ENCODE measurements at places on chromosomes 2 and 18.

DNA sequence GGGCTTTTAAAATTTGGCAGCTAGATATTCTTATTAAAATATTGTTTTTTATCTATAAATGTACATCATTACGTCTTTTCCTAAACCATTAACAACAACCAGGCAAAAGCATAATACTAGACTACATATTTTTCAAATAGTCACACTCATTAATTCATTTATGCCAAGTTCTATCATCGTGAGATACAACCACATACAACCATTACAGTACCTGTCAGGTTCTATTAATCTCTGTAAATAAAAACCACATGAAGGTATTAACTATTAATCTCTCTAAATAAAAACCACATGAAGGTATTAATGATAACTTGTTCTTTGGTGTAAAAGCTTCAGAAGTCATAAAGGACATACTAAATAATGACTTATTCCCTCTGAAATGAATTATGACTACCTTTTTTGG, 432.7 kb downstream of the TMX3 start:
- no peaks in the 10 kb centered on the region for H3K27me3 ChIP-seq
- no peaks in the 10 kb centered on the region for H3K36me3 ChIP-seq
- H3K4me1 ChIP-seq = no peaks in the 10 kb centered on the region
- no peak for DNase-seq
- no peak overlapping the region for H3K4me3 ChIP-seq

GRCh38 chr2:65932571-65932970, 500.2 kb upstream of the SPRED2 start:
- H3K4me3 ChIP-seq = no peak overlapping the region
- no peaks in the 10 kb centered on the region for H3K36me3 ChIP-seq
- no peaks in the 10 kb centered on the region for H3K4me1 ChIP-seq
- DNase-seq = no peak
- H3K27ac ChIP-seq = no peak overlapping the region
- no peaks in the 10 kb centered on the region for H3K27me3 ChIP-seq

DNA sequence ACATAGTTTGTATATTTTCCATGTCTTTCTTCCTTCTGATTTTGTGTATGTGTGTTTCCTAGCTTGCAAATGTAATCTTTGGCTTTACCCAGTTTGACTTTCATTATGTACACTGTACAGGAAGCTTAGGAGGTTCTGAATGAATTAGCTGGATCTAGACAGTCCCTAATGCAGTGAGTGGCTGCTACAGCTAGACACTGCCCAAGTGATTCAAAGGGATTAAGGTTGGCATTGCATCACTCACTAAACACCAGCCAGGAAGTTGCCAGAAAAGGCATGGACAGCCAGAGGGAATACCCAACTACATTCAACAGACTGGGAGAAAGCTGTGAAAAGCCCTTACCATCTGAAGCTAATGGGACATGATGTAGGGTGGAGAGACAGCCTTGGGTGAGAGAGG, 316.0 kb upstream of the MEX3C start:
- no peaks in the 10 kb centered on the region for H3K27me3 ChIP-seq
- no peak overlapping the region for H3K4me3 ChIP-seq
- H3K4me1 ChIP-seq = peaks cover 10% of the 10 kb centered on the region
- H3K36me3 ChIP-seq = no peaks in the 10 kb centered on the region
- DNase-seq = peak; percentile 72

GRCh38 chr2:113996671-113997594, 107.0 kb downstream of the ACTR3 start:
- H3K27ac ChIP-seq = no peak overlapping the region
- peaks cover 5% of the 10 kb centered on the region for H3K27me3 ChIP-seq
- no peak overlapping the region for H3K4me3 ChIP-seq
- DNase-seq = no peak

GRCh38 chr18:22637787-22638186, 220.1 kb upstream of the CTAGE1 start:
- no peak for DNase-seq
- H3K4me3 ChIP-seq = no peak overlapping the region
- no peaks in the 10 kb centered on the region for H3K36me3 ChIP-seq
- no peak overlapping the region for H3K27ac ChIP-seq
- H3K27me3 ChIP-seq = peaks cover 3% of the 10 kb centered on the region
- no peaks in the 10 kb centered on the region for H3K4me1 ChIP-seq

GRCh38 chr2:25632396-25632795, 41.0 kb downstream of the DTNB start:
- no peaks in the 10 kb centered on the region for H3K36me3 ChIP-seq
- DNase-seq = no peak
- H3K27me3 ChIP-seq = no peaks in the 10 kb centered on the region
- H3K4me1 ChIP-seq = no peaks in the 10 kb centered on the region
- H3K27ac ChIP-seq = no peak overlapping the region

- DNase-seq = no peak
- H3K36me3 ChIP-seq = no peaks in the 10 kb centered on the region
- no peak overlapping the region for H3K4me3 ChIP-seq
- H3K27me3 ChIP-seq = no peaks in the 10 kb centered on the region
- H3K4me1 ChIP-seq = peaks cover 16% of the 10 kb centered on the region
These were observed 135.3 kb upstream of the SLC1A4 start for GRCh38 chr2:64853894-64854293.

GRCh38 chr2:234912437-234912836, 39.4 kb upstream of the SH3BP4 start:
- peaks cover 11% of the 10 kb centered on the region for H3K4me1 ChIP-seq
- H3K27ac ChIP-seq = no peak overlapping the region
- H3K4me3 ChIP-seq = no peak overlapping the region
- no peaks in the 10 kb centered on the region for H3K36me3 ChIP-seq
- no peaks in the 10 kb centered on the region for H3K27me3 ChIP-seq

DNA sequence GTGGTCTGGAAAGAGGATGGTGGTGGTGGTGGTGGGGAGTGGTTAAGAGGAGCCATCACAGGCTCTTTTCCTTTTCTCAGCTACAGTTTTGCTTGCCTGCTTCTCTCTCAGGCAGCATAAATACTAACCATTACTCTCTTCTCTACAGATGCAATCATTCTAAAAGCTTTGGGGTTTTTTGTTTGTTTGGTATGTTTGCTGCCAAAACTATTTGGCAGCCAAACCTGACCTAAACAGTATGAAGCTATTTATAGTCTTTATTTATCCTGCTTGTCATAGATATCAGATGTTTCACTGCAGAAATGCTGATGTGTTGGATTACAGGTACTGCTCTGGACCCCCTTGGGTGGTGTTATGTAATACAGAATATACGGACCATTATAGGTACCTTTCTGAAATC, 15.3 kb downstream of the SIX3 start:
- H3K36me3 ChIP-seq = no peaks in the 10 kb centered on the region
- peaks cover 37% of the 10 kb centered on the region for H3K27me3 ChIP-seq
- H3K4me3 ChIP-seq = no peak overlapping the region
- DNase-seq = no peak
- H3K4me1 ChIP-seq = no peaks in the 10 kb centered on the region

DNA sequence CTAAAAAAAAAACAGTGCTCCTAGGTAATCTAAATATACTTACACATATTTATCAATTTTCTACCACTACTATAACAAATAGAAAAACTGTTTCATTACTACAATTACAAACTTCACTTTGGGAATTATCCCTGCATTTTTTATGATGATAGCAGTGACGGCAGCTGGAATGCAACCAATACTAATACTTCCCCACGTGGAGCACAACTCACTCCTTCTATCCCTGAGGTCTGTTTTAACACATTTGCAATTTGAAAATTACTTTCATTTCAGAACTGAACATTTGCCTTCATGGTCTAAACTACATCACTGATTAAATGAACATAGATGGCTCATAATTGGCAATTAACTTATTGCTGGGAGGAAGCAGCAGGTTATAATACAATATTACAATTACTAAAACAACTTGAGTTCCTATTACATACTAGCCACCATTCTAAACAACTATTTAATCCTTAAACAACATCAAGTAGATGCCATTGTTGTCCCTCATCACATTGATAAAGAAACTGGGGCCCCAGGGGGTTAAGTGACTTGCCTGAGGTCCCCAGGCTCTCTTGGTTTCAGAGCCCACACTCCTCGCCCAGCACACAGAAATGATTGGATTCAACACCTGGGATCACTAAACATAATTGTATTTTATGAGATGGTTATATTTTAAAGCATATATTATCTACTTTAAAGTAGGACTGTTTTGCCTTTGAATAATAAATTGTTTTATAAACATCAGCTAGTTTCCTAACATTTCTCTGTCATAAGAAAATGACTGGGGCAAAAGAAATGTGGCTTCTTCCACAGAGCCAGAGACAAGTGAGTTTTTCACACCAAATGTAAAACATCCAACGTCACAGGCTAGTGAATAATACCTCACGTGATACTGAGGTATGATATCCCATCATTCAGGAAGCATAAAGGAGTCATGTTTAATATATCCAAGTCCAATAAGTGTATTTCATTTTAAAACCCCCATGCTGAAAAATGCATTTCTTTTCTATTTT, 6.2 kb downstream of the COLEC12 start:
- DNase-seq = no peak
- peaks cover 6% of the 10 kb centered on the region for H3K4me1 ChIP-seq
- H3K36me3 ChIP-seq = no peaks in the 10 kb centered on the region
- H3K4me3 ChIP-seq = no peak overlapping the region

GRCh38 chr2:132462236-132462635, 45.6 kb downstream of the GPR39 start:
- no peaks in the 10 kb centered on the region for H3K4me1 ChIP-seq
- no peak for DNase-seq
- no peaks in the 10 kb centered on the region for H3K36me3 ChIP-seq
- H3K27me3 ChIP-seq = no peaks in the 10 kb centered on the region

DNA sequence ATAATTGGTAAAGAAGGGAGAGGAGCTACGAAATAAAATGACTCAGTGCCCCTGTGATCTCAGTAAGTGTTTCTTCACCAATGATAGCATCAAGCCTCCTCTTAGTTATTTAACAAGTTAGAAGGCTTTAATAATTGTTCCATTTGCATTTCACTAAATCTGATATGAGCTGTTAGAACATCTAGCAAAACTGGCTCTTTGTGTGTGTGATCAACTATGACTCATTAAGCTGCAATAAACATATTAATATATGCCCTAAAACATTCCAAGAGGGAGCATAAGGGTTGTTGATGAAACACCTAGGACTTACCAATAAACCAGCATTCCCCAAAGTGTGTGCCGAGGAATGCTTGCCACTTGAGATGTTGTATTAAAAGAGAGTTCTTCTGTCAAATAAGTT, 115.2 kb downstream of the OSBPL6 start:
- H3K36me3 ChIP-seq = no peaks in the 10 kb centered on the region
- H3K4me1 ChIP-seq = no peaks in the 10 kb centered on the region
- H3K4me3 ChIP-seq = no peak overlapping the region
- H3K27ac ChIP-seq = no peak overlapping the region
- H3K27me3 ChIP-seq = no peaks in the 10 kb centered on the region

DNA sequence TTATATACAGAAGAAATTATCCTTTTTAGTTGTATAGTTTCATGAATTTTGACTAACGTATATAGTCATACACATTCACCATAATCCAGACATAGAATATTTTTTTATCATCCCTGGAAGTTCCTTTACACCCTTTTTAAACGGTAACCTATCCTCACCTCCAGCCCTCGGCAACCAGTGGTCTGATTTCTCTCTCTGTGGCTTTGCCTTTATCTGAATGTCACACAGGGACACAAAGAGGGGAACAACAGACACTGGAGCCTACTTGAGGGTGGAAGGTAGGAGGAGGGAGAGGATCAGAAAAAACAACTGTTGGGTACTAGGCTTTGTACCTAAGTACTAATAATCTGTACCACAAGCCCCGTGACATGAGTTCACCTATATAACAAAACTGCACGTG, 191.9 kb downstream of the MC4R start:
- H3K4me1 ChIP-seq = no peaks in the 10 kb centered on the region
- H3K27ac ChIP-seq = no peak overlapping the region
- no peak for DNase-seq
- no peak overlapping the region for H3K4me3 ChIP-seq
- peaks cover 61% of the 10 kb centered on the region for H3K27me3 ChIP-seq

- no peak overlapping the region for H3K27ac ChIP-seq
- DNase-seq = no peak
- H3K4me3 ChIP-seq = no peak overlapping the region
- no peaks in the 10 kb centered on the region for H3K27me3 ChIP-seq
- no peaks in the 10 kb centered on the region for H3K36me3 ChIP-seq
These were observed 166.7 kb upstream of the ZNF521 start for GRCh38 chr18:25518716-25519053.

GRCh38 chr2:12051831-12052230, 305.4 kb downstream of the LPIN1 start:
- H3K36me3 ChIP-seq = no peaks in the 10 kb centered on the region
- H3K4me1 ChIP-seq = peaks cover 20% of the 10 kb centered on the region
- no peaks in the 10 kb centered on the region for H3K27me3 ChIP-seq
- no peak overlapping the region for H3K27ac ChIP-seq

- DNase-seq = no peak
- H3K4me1 ChIP-seq = no peaks in the 10 kb centered on the region
- H3K27me3 ChIP-seq = no peaks in the 10 kb centered on the region
- H3K36me3 ChIP-seq = no peaks in the 10 kb centered on the region
These were observed 41.1 kb downstream of the TMEM185B start for GRCh38 chr2:120182019-120182560.

DNA sequence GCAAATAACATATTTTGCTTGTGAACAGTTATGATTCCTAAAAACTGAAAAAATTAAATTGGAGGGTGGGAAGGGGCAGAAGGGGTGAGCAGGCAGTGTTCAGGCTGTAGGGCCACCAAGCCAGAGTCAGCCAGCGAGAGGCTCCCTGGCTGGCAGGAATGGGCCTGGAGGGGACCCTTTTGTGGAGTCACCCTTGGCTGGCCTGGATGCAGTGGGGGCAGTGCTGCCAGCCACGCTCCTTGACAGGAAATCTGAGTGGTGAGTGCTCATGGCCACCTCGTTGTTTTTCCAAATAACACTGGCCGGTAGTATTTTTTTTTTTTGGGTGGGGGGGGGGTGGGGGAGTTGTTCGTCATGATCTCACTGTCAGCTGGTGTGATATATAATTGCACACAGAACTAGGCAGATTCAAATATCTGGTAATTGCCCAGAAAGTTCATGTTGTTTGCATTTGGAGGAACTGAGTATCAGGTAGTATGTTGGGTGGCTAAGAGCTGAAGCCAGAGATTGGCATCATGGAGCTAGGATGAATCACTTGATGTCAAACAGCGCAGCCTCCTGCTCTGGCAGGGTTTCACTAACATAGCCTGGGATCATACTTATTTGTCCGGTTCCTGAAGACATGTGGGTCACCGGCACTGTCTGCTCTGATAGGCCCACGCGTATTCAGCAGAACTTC, 160.0 kb downstream of the PTGR3 start:
- no peak overlapping the region for H3K4me3 ChIP-seq
- H3K27ac ChIP-seq = no peak overlapping the region
- DNase-seq = no peak
- no peaks in the 10 kb centered on the region for H3K4me1 ChIP-seq
- H3K36me3 ChIP-seq = no peaks in the 10 kb centered on the region

- no peak overlapping the region for H3K27ac ChIP-seq
- no peak for DNase-seq
- no peaks in the 10 kb centered on the region for H3K4me1 ChIP-seq
These were observed 170.6 kb downstream of the METTL4 start for GRCh38 chr18:2400701-2401196.

DNA sequence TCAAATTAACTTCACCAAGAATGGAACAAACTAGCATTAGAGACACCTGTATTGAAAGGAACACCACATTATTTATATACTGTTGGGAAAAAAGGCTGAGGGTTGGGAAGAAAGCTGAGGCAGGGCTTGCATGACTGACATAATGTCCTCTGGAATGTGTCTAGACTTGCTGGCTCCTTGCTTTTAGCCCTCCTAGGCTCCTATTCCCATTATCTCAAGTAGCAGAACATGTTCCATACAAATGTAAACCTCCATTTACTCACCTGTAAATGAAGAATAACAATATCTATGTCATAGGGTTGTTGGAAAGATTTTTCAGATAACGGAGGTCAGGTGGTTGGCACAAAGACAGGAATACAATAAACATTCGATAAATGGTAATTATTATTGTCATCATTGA, 976 bp upstream of the ACADL start:
- no peaks in the 10 kb centered on the region for H3K36me3 ChIP-seq
- no peak overlapping the region for H3K27ac ChIP-seq
- H3K27me3 ChIP-seq = peaks cover 51% of the 10 kb centered on the region
- H3K4me1 ChIP-seq = no peaks in the 10 kb centered on the region
